ENCODE measurements at places on chromosomes 13 and 19.

DNA sequence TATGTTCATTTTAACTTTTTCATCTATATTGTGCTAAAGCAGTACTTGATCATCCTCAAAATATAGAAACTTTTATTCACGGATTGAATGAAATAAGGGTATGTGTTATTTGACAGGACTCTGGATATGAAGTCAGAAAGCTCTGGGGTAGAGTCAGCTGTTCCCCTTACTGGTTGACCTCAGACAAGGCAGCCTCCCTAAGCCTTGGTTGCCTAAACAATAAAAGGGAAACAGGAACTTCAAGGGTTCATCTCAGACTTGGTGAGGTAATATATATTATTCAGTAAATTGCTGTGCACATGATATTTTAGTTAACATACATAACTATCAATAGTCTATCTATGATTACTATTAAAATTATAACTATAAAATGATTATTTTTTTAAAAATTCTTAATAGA lies 13.6 kb downstream of the POLR1D start:
- DNase-seq = no peak

DNA sequence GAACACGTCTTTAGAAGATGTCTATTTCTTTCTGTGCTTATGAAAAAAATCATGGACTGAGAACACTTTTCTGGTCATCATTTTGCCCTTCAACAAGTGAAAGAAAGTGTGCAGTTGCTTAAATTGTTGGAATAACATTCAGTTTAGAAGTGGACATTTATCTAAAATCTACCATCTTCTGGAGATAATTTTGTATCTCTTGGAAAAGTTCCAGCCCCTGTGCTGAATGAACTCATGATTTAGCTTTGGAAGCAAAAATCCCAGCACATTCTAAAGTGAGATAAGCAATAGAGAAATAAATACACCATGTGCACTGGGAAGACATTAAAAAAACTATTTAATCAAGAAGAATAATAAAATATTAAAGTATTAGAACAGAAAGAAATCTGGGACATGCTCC lies 1420.8 kb upstream of the SLC10A2 start:
- no peak for DNase-seq

DNA sequence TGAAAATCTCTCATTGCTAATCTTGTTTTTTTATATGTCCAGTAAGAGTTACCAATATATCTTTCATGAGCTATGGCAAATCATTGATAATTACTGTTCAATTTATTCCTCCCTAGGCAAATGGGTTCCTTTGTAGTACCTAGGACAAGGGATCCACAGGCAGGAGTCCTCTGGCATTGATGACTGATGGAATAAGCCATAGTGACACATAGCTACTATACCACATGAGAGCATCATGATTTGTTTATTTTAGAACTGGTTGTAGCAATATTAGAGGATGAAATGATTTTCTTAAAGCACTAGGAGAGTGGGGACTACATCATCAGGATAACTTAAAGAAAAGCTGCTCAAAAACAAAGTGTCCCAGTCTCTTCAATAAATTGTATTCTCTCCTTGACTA lies 21.7 kb upstream of the MAB21L1 start:
- DNase-seq = no peak

DNA sequence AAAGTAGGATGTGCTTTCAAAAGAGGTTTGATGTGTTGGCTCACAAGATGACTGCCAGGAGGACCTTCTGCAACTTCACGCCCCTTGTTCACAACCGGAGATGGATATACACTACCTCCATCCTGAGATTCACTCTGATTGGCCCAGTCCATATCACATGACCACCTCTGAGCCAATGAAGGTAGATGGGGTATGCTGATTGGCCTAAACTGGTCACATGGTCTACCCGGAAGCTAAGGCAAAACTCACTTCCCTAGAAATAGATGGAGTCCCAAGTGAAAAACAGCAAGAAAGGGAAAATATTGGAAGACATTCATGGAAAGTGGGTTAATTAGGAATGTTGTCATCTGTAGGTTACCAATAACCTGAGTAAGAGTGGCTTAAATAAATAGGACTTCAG lies 119.7 kb upstream of the MRI1 start:
- peak; percentile 8 for DNase-seq

DNA sequence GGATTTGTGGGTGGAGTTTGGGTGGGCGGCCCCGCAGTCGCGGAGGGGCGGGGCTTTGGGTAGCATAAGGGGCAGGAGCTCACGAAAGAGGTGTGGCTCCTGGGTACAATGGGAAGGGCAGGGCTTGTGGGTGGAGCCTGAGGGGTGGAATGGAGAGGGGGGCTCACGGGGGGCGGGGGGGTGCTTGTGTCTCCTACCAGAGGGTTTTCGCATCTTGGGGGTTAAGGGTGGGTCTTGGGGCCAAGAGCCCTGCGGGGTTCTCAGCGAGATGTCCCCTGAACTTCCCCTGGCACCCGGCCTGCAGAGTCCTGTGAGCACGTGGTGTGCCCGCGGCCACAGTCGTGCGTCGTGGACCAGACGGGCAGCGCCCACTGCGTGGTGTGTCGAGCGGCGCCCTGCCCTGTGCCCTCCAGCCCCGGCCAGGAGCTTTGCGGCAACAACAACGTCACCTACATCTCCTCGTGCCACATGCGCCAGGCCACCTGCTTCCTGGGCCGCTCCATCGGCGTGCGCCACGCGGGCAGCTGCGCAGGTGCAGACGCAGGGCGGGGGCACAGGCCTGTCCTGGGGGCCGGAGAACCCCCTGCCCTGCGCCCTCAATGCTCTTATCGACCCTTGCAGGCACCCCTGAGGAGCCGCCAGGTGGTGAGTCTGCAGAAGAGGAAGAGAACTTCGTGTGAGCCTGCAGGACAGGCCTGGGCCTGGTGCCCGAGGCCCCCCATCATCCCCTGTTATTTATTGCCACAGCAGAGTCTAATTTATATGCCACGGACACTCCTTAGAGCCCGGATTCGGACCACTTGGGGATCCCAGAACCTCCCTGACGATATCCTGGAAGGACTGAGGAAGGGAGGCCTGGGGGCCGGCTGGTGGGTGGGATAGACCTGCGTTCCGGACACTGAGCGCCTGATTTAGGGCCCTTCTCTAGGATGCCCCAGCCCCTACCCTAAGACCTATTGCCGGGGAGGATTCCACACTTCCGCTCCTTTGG lies 5.1 kb downstream of the FSTL3 start:
- no peak for DNase-seq

GRCh38 chr13:39577838-39578491 lies 25.0 kb downstream of the LHFPL6 start:
- DNase-seq = no peak

GRCh38 chr13:46015366-46015765 lies 37.2 kb downstream of the ZC3H13 start:
- no peak for DNase-seq

DNA sequence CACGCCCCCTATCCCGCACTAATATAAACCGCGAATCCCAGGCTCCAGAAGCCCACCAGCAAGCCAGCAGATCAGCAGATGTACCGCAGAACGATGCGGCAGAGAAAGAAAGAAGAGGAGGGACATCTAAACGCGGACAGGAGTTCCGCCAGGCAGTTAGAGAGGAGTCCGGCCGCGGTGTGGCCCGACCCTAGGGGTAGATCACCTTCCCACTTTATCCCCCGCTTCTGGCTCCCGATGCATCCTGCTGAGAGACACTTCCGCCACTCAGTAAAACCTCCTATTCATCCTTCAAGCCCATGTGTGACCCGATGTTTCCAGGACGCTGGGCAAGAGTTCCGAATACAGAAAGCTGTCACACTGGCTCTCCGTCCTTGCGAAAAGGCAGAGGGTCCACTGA lies 1046.8 kb downstream of the SLITRK5 start:
- DNase-seq = no peak

DNA sequence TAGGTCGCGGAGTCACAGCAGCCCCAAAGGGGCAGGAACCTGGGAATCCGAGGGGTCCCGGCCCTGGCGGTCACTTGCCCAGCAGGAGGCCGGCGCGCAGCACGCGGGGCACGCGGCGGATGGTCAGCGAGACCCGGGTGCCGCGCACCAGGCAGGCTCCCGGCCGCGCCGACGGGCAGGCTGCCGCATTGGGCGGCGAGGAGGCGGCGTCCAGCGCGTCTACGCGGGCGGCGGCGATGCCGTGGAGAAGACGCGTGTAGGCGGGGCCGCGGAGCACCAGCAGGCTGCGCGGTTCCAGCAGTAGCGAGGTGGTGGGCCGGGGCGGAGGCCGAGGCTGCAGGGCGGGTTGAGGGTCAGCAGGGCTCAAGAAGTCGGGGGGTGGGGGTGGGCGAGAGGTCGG lies 607 bp upstream of the SYNE4 start:
- DNase-seq = no peak

- DNase-seq = no peak
These were observed 223.9 kb downstream of the LHFPL6 start for GRCh38 chr13:39379118-39379517.

- no peak for DNase-seq
These were observed 40.1 kb downstream of the LTBP4 start for GRCh38 chr19:40641281-40641680.

- DNase-seq = no peak
These were observed 178.2 kb downstream of the KLF12 start for GRCh38 chr13:73955977-73956500.

GRCh38 chr13:73521985-73522524 lies 463.2 kb downstream of the KLF5 start:
- DNase-seq = no peak

DNA sequence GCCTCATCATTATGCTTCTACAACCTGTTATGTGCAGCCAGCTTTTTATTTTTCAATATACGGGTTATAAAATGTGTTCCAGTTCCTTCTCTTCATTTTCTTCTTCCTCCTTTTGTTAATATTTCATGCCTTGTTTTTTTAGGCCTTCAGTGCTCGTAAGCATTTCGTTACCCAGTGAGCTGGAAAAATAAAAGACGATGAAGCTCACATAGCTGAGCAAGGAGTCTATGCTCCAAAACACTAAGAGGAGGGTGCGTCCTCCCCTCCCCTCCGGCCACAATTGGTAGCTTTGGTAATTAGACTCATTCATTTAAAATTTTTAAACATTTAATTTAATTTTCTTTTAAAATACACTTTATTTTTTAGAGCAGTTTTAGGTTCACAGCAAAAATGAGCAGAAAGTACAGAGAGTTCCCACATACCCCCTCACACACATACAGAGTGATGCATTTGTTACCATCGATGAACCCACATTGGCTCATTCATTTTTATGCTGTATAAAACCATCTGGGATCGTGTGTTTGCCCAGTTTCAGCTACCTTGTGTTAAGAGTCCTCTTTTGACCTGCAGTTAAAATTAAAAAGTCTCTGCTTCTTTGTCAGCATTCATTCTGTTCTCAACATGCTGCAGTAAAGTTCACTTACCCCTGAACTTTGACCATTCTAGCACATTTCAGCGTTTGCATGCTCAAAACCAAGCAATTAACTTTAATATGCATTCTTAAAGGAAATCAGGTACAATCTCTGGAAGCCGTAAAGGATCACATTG lies 223.9 kb downstream of the LACC1 start:
- no peak for DNase-seq

DNA sequence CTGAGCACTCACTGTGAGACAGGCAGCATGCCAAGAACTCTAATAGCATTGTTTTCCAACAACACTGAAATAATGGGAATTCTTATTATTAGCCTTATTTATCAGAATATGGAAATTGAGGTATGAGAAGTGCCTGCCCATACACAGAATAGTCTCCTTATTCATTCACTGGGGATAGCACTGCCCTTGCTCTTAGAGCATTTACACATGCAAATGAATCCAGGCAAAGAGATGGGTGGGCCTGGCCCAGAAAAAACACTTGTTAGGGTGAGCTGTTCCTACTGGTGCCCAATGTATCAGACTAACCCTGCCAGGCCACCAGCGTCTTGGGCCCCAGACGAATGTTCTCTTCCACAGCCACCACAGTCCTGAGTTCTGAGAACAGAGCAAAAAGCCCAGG lies 112.9 kb downstream of the TUBA3C start:
- no peak for DNase-seq

GRCh38 chr13:113040031-113040430 lies 65.6 kb upstream of the F7 start:
- DNase-seq = no peak

GRCh38 chr13:40017662-40018262 lies 362.3 kb downstream of the COG6 start:
- DNase-seq = no peak

- no peak for DNase-seq
These were observed 78.0 kb downstream of the ZIC5 start for GRCh38 chr13:99893567-99893966.

DNA sequence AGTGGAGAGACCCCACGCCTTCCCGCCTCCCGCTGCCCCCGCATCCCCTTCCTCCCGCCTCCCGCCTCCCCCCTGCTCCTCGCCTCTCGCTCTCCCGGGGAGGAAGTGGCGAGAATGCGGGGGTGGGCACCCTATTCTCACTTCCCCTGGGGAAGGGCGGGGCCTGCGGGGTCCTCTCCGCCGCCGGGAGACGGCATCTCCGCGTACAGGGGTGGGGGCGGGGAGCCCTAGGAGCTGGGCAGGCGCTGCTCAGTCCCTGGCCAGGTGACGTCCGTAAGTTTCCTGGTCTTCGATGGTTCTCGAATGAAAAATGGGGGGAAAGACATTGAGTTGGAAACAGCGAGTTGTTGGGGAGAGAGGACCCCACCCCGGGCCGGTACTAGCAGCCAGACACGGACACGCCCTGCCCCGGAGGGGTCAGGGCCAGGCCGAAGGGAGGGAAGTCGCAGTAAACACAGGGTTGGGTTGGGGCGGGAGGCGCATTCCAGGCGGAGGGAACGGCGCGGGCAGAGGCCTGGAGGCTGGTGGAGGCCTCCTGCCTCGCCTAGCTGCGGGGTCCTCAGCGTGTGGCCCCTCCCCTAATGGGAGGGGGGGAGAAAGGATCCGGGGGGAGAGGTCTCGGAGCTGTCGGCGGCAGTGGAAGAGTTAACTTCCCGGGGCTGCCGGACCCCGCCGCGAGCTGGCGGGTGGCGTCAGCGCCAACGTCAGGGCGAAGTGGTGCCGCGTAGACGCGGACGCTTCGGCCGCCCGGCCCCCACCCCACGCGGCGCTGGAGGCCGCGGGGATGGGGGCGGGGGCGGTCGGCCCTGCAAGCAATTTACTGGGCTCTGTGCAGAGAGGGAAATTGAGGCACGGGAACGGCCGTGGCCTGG lies 10.4 kb upstream of the JUND start:
- no peak for DNase-seq

GRCh38 chr19:56577719-56578602 lies 10.7 kb downstream of the ZNF470 start:
- no peak for DNase-seq

GRCh38 chr13:29239653-29240525 lies 355.6 kb downstream of the SLC7A1 start:
- no peak for DNase-seq

DNA sequence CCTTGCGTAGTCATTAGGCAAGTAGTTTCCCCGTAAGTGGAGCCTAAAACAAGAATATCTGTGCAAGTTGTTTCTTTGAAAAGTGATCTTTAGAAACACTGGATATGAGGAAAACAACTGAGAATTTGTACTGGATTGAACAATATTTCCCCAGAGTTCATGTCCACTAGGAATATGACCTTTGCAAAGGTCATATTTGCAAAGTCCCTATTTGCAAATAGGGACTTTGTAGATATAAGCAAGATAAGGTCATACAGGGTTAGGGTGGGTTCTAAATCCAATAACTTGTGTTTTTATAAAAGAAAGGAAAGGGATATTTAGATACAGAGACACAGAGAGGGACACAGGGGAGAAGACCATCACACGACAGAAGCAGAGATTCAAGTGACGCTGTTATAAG lies 489.2 kb upstream of the ATXN8OS start:
- DNase-seq = no peak

GRCh38 chr19:40604647-40605215 lies 3.6 kb downstream of the LTBP4 start:
- peak; percentile 43 for DNase-seq

- no peak for DNase-seq
These were observed at the start of gene KEAP1 for GRCh38 chr19:10503002-10503789. KEAP1 (minus strand) TSS chr19:10503356; CDS start chr19:10500033, 3,323 bp downstream.

Data from hematopoietic multipotent progenitor cell treated with erythropoietin and hydrocortisone succinate and interleukin-3 and kit ligand, for 17 days (in vitro differentiated cells).